ENCODE measurements at places on chromosomes 16 and 17.
A peak's percentile ranks its signal among the peaks of the same experiment; 100 is the strongest.

GRCh38 chr16:8949536-8950418, 13.9 kb downstream of the USP7 start:
- no peak for DNase-seq

GRCh38 chr17:72381597-72382397, 261.0 kb downstream of the SOX9 start:
- DNase-seq: no peak

- peak; percentile 59 for DNase-seq
These were observed 60.1 kb downstream of the AIPL1 start for GRCh38 chr17:6374761-6375312.

DNA sequence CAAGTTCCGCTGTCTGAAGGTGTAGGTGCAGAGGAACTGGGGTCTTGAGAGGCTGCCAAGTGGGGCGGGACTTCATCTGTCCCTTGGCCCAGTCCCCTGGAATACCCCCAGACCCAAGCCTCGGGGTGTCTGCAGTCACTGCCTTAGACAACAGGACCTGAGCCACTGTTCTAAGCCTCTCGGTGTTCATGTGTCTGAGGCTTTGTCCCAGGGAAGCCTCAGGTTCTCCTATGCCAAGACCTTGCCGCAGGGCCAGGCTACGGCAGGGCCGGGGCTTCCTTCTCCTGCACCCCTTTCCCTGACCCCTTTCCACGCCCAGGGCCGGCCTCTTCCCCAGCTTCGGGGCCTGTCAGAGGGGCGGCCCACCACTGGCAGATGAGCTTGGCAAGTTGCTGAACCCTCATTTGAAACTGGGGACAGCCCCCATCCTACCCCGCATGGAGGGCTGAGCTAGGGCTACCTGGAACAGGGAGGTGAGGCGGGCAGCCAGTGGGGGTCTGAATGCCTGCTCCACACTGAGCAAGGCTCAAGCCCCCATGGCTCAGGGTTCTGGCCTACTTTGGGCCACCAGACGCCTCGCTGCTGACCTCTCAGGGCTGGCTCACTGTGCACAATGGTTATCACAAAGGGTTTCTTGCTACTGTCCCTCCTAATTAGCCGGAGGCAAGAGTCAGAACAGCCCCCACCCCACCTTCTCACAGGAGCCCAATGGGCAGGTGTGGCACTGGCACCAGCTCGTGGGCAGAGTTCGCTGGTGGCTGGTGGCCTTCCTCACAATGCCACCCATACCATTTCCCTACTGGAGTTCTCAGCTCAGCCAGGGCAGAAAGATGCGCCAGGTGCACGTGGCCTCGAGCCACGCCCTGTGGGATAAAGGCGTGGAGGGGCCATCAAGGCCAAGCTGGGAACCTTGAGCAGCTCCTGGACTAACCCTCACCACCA, 7.1 kb downstream of the LITAFD start:
- no peak for DNase-seq

DNA sequence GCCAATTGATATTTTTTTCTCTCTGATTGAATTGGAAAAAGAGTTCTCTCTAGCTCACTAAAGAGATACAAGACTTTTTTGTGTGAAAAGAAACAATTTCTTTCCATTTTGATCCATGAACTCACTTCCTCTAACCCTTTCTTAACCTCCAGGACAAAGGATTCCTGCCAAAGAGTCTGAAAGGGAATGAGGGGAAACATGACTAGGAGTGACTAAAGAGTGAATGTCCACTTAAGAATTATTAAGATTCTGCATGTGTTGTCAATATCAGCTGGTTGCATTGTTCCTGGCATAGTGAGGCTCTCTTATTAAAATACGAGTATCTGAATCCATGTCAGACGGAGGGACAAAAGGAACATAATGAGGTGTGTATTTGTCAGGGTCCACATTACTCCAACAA, 344.7 kb downstream of the GRIN2A start:
- DNase-seq: no peak

- no peak for DNase-seq
These were observed 93.9 kb upstream of the CORO6 start for GRCh38 chr17:29716566-29716965.

DNA sequence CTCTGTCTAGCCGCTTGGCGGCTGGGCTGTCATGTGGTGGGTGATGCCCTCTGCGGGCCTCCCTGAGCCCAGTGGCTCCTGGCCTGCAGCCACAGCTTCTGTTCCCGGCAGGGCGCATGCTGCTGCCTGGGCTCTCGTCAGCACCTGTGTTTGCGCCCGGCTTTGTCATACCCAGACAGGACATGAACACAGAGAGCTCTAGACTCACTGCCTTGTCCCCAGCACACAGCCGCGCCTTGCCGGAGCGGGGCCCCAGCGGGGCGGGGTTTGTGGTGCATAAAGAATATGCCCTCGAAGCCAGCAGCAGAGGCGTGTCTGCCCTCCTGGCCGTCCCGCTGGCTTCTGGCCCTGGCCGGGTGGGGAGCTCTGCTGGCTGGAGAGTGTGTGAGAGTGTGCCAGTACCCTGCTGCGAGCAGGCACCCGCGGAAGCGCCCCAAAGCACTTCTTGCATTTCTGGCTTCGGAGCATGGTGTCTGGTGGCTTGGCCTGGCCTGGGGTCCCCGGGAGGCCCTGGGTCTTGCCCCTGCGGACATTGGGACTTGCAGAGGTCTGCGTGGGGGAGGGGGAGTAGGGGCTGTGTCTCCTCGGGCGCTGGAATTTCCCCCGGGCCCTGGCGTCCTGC, 14.4 kb downstream of the ASPSCR1 start:
- no peak for DNase-seq

- DNase-seq: no peak
These were observed 6.7 kb upstream of the HIGD1B start for GRCh38 chr17:44840936-44841335.

- no peak for DNase-seq
These were observed 24.5 kb upstream of the SYT17 start for GRCh38 chr16:19143599-19143956.

DNA sequence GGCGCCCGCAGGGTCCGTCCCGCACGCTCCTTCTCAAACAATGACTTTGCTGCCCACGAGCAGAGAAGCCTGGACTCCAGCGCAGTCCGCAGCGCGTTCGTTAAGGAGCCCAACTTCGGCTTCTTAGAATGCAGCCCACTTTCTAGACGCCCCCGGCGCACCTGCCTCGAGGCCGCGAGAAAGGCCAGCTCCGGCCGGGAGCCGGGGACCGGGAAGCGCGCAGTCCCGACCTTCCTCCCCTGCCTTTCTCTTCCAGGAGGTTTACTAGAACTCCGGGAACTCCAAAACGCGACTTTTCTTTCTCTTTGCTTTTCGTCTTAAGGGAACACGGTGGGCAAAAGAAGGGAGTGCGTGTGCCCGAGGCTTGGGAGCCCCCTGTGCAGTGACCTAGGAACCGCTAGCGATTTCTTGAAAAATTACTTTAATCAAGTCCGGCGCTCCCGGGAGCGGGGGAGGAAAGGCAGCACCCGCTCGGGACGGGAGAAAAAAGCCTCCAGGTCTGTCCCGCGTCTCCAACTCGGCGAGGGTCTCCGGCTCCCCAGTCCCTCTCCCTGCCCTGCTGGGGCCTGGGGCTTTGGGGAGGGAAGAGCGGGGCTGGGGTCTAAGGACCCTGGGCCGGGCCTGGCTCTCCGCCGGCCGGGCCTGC, 2.6 kb downstream of the HNF1B start:
- no peak for DNase-seq

- DNase-seq: no peak
These were observed 43.9 kb upstream of the ZCCHC14 start for GRCh38 chr16:87536795-87537142.

- DNase-seq: no peak
These were observed 981 bp downstream of the BEAN1 start for GRCh38 chr16:66427871-66428681.

DNA sequence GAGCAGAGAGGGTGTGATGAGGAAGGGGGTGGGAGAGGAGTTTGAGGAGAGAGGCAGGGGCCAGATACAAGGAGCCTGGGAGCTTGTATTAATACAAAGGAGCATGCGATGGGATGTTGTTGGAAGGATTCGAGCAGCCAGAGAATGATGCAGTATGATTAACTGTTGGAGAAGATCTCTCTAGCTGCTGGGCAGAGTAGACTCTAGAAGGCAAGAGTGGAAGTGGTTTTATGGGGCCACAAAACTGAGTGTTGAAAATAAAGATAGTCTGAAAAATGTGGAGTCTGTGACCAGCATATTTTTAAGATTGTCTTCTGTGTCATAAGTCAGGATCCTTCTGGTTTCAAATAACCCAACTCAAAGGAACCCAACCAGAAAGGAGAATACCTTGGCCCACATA, 98.3 kb downstream of the MSI2 start:
- no peak for DNase-seq

DNA sequence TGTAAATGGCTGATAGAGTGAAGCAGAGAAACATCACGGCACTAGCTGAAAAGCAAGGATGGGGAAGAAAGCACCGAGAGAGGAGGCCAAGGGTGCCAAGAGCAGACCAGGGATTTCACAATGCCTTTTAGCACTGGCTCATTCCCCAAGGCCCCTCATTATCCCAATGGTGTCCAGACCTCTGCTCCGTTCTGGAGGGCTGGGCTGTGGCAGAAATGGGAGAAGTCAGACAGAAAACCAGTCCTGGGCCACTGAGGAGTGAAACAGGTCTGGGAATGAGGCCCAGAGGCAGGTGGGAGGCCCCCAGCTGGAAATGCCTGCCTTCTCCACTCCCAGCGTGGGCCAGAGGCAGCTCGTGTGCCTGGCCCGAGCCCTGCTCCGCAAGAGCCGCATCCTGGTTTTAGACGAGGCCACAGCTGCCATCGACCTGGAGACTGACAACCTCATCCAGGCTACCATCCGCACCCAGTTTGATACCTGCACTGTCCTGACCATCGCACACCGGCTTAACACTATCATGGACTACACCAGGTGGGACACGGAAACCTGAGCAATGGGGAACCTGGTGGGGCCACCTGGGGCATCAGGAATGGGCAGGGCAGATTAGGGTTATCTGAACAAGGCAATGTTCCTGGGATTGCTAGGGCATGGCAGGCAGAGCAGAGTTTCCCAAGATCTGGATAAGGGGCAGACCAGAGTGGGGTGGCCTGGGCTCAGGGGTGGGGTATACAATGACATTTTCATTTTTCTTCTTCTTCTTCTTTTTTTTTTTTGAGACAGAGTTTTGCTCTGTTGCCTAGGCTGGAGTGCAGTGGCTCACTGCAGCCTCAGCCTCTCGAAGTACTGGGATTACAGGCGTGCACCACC, 20.3 kb downstream of the ANKRD40 start:
- no peak for DNase-seq

DNA sequence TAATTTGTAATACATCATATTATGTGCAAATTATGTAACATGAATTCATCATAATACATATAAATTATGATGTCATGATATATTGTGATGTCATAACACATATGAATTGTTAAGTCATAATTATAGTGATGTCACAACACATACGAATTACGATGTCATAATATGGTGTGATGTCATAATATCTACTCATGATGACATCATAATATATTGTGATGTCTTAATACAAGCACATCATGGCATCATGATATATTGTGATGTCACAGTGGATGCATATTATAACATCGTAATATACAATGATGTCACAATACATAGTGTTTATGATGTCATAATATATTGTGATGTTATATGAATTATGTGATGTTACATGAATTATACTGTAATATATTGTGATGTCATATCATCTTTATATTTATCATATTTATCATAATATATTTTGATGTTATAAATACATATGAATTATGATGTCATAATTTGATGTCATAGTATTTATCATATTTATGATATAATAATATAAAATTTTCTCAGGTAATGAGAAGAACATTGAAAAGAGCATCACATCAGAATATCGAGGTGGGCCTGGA, 1793.0 kb downstream of the TP53TG3F start:
- DNase-seq: no peak

All from stimulated activated CD4-positive, alpha-beta T cell treated with anti-CD3 and anti-CD28 coated beads, Interleukin-12 subunit alpha, Interleukin-12 subunit beta, amount 100 ng/mL, for 24 hours (primary cell).